ENCODE measurements at places on chromosomes 2 and 18.

GRCh38 chr2:19697131-19697530 is 204.7 kb downstream of the TTC32 start:
- no peak for DNase-seq

DNA sequence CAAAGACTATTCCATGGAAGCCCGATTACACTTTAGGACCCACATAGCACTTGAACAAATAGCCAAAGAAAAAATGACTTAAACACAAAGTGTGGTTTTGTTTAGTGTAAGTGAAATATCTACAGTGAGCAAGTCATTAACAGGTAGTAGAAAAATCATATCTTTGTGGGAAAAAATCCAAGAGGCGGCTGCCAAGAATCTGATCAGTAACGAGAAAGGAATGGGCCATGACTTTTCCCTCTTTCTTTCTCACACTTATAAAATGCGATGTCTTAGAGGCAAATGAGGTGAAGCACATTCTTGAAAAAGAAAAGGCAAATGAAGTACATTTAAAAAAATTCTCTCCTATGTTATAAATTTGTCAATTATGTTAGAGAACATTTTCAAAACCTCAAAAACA is 12.9 kb upstream of the GEMIN6 start:
- DNase-seq, result no peak

DNA sequence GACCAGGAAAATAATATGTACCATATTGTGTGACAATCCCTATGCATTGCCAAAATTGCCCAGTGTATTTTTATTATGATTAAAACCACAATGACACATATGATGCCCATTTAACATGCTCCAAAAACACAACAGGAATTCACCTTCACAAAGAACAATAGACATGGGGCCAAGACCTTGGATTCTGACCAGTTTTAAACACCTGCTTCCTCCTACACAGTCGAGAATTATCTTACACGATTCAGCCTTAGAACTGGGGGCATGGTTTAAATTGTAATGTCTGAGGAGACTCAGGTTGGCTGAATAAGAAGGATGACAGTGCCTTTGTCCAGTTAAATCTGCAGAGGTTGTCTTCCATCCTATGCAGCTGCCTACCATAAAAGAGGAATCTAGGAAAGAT is 212.7 kb downstream of the PLCL1 start:
- no peak for DNase-seq

DNA sequence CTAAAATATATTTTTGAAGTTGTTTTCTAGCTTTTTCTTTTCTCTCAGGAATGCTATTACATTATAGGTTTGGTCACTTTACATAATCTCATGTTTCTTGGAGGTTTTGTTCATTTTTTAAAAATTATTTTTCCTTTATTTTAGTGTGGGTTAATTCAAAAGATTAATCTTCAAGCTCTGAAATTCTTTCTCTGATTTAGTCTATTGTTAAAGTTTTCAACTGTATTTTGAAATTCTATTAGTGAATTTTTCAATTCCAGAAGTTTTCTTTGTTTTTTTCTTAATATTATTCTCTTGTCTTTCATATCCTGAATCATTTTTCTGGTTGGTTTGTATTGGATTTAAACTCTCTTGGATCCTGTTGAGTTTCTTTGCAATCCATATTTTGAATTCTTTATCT is 80.4 kb downstream of the MSTN start:
- no peak for DNase-seq

- DNase-seq, result no peak
These were observed 12.4 kb upstream of the TRIB2 start for GRCh38 chr2:12704378-12704777.

GRCh38 chr2:235542733-235543127 is 48.9 kb downstream of the AGAP1 start:
- DNase-seq, result peak; percentile 20

DNA sequence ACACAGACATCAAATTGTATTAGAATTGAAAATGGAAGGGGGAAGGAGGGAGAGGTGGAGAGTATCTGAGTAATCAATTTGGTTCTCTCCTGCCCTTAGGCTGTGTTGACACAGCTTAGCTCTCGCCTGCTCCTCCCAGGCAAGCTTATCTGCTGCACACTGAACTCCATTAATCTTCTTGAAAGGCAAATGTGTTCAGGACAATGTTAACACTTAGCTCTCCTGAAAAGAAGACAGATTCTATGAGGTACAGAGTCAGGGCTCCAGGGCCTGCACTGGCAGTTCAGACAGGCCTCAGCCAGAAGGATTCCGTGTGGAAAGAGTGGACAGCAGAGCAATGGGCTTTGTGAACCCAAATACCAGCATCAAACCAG is 430.0 kb upstream of the TNP1 start:
- no peak for DNase-seq

DNA sequence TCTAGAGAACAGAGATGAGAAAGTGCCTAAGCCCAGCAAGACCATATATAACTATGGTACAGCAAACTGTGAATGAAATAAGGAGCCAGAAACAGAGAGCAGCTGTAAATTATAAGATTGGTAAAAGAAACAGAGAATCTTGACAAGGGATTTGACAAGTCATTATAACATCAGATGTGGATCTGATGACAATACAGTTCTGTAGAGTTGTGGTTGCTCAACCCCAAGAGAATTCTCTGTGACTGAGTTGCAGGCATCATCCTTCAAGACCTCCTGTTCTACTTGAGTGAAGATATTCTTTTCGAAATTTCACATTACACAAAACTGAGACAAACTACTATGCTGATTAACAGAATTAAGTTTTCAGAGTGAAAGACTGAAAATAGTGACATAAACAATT is 343.1 kb upstream of the SLC39A10 start:
- DNase-seq, result no peak

DNA sequence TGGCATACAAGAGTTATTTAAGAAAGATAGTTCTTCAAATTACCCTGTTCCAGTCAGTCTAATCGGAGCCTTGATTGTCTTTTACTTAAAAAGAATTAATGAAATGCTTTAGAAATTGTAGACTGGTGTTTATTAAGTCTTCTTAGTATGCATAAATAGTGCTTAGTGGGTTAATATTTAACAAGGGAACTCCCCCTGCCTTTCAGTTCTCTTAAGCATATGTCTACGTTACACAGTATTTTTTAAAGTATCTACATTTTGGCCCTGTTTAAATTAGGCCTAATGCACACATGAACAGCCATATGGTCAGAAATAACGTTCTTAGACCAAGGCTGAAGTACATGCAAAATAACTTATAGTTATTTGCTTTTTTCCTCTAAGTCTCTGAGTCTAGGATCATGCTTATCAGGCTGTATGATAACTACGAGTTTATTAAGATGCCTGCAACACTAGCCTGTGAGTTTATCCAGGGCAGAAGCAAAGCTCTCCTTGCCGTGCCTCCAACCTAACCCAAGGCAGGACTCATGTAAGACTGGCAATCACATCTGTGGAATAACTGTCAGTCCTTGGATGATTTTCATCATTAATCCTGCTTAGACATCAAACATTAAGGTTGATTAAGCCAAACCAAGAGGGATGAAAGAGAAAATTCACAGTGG is 6.7 kb downstream of the BCL2 start:
- DNase-seq, result no peak

DNA sequence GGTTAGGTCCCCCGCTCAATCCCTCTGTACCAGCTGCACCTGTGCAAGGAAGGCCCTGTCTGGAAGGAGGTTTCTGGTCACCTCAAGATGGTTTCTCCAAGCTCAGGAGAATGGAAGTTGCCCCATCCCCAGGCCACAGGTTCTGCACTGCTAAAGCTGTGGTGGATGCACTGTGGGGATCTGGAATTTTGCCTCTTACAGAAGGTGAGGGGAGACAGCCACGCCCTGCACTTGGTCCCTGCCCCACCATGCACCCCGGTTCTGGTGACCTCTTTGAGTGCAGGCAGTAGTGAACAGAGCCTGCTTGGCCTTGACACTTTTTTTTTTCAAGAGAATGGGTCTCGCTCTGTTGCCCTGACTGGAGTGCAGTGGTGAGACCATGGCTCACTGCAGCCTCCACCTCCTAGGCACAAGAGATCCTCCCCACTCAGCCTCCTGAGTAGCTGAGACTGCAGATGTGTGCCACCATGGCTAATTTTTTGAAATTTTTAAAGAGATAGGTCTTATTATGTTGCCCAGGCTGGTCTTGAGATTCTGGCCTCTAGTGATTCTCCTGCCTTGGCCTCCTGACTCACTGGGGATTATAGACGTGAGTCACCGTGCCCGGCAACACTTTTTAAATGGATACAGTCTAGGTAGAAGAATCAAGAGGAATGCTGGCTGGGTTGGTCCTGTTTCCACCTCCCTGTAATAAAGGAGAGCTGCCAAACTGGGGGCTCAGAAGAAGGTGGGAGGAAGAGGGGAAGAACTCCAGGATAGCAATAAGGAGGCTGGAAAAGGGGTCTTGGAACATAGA is 5.8 kb upstream of the NT5DC4 start:
- DNase-seq, result no peak

- DNase-seq, result no peak
These were observed 118.6 kb upstream of the LRATD1 start for GRCh38 chr2:14513903-14514302.

GRCh38 chr2:99662761-99663341 is 173.0 kb upstream of the REV1 start:
- no peak for DNase-seq

DNA sequence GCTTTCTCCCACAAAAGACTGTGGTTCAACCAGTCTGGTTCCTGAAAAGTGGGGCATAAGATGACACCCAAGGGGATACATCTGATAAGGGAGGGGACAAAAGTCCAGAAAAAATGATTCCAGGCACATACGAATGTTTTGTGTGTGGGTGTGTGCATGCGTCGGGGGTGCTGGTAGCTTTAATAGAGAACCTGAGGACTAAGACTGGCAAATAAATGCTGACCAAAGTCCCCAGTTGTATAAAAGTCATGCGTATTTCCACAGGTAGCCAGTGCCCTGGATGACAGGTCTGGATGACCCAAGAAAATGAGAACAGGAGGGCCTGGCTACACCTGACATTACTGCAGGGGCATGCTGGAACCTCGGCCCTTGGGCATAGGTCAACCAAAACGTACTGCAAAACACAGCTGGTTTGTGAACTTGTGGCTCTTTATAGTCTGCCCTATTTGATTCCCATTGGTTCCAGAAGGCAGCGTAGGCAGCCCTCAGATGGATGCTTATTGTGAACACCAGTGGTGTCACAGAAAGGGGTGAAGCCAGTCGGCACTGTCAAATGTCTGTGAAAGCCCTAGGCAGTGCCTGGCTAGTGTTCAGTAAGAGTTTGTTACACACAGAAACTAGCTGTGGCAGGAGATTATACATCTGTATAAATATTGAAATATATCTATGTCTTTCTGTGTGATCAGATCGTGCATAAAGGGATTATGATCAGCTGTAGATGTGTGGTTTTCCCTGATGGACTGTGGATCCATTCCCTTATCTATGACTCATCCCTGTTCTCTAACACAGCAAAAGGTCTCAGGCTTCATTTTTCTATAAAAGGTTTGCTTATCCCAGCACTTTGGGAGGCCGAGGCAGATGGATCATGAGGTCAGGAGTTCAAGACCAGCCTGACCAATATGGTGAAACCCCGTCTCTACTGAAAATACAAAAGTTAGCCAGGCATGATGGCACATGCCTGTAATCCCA is 58.3 kb downstream of the INSIG2 start:
- no peak for DNase-seq

- DNase-seq, result no peak
These were observed 24.5 kb downstream of the AQP4 start for GRCh38 chr18:26840965-26841364.

GRCh38 chr2:197268786-197269584 is 41.6 kb downstream of the ANKRD44 start:
- DNase-seq, result no peak

Measured in progenitor cell of endocrine pancreas (in vitro differentiated cells).